Activated naive CD8-positive, alpha-beta T cell treated with anti-CD3 and anti-CD28 coated beads, Interleukin-2, amount 10 ng/mL, durations not matched to agents 7 days and 5 days (primary cell): ENCODE measurements at places on chromosomes 2 and 18. TPM values are rescaled to one million over a fixed set of nuclear protein-coding genes. Genes with fewer than 3 reads are reported as not detected.

- no peak for DNase-seq
Measured at GRCh38 chr18:12867441-12868123, 16.5 kb downstream of the PTPN2 start.

GRCh38 chr2:239715606-239716005 is 309.5 kb downstream of the NDUFA10 start:
- no peak for DNase-seq

GRCh38 chr2:60407398-60407797 is 146.1 kb downstream of the BCL11A start:
- no peak for DNase-seq

CDH7 gene
- total RNA-seq: not detected

ANKRD29 gene
- not detected for total RNA-seq

MAB21L4 gene
- not detected for total RNA-seq
